ENCODE measurements at places on chromosomes 16 and 17.

- no peaks in the 10 kb centered on the region for H3K4me1 ChIP-seq
- peak; percentile 58 for DNase-seq
- no peak overlapping the region for H3K4me3 ChIP-seq
- no peaks in the 10 kb centered on the region for H3K36me3 ChIP-seq
- peaks cover 4% of the 10 kb centered on the region for H3K27me3 ChIP-seq
Measured at GRCh38 chr16:2785101-2785991, 2.0 kb downstream of the PRSS33 start.

DNA sequence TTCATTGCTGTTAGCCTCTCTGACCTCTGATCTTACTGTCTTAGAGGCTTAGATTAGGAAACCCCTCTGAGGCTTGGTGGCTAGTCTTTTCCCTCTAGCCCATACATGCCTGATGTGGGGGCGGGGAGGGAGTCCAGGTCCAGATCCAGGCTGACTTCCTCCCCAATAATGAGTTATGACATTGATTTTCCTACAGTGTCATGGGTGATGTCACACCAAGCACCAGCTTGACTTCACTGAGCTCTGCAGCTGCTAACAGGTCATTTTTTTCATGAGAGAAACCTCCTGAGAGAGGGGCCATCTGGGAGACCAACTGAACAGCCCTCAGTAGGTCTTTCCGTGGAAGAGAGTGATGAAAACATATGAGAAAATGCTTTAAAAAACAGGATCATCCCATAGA, 180.2 kb upstream of the N4BP1 start:
- no peaks in the 10 kb centered on the region for H3K36me3 ChIP-seq
- peaks cover 16% of the 10 kb centered on the region for H3K27me3 ChIP-seq
- H3K4me3 ChIP-seq, result no peak overlapping the region
- no peaks in the 10 kb centered on the region for H3K4me1 ChIP-seq
- H3K27ac ChIP-seq, result no peak overlapping the region
- no peak for DNase-seq

DNA sequence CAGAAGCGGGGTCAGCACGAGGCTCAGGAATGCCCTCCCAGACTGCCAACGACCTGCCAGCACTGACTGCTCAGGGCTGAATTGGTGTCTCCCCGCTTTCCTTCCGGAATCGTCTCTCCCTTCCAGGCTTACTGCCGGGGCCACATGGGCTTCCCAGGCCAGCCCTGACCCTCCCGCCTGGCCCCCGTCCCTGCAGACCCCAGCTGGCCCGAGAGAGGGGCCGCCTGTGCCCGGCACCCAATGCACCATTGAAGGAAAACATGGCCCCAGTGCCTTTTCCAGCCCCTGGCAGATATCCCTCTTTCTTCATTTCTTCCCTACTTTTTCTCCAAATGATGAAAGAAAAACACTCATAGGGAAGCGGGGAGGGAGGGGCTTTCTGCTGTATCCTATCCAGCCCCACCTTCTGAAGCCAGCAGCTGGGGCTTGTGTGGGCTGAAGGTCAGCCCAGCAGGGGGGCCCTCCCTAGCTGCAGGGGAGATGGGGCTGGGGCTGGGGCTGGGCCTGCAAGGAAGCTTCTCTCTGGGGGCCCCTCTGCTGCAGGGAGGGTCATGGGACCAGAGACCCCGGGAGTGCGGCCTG, 25.9 kb downstream of the ZNF469 start:
- H3K27me3 ChIP-seq, result no peaks in the 10 kb centered on the region
- DNase-seq, result no peak
- H3K36me3 ChIP-seq, result no peaks in the 10 kb centered on the region
- H3K4me1 ChIP-seq, result no peaks in the 10 kb centered on the region
- no peak overlapping the region for H3K4me3 ChIP-seq
- H3K27ac ChIP-seq, result no peak overlapping the region

- no peak for DNase-seq
- peak overlapping the region; percentile 71 for H3K27ac ChIP-seq
- no peaks in the 10 kb centered on the region for H3K27me3 ChIP-seq
- H3K36me3 ChIP-seq, result no peaks in the 10 kb centered on the region
Measured at GRCh38 chr17:81831957-81832607, 1.0 kb downstream of the MCRIP1 start.

DNA sequence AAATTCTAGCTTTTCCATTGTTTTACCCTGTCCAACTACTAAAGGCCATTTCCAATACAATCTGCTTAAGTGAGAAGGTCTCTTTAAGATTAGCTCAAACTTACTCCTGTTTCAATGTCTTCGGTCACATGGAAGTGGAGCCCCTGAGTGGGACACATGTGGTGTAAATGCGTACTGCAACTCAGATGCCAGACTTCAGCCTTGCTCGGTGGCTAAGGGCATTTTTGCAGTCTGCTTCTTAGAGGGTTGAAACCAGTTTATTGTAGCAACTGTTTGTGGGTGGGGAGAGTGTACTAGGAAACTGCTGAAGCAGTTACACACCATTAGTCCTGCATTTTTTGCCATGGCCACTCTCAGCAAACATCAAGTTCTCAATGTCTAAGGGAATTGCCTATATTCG, 140.6 kb downstream of the PARN start:
- no peak for DNase-seq
- no peak overlapping the region for H3K27ac ChIP-seq
- H3K27me3 ChIP-seq, result no peaks in the 10 kb centered on the region
- no peak overlapping the region for H3K4me3 ChIP-seq
- no peaks in the 10 kb centered on the region for H3K36me3 ChIP-seq
- peaks cover 14% of the 10 kb centered on the region for H3K4me1 ChIP-seq

GRCh38 chr16:49489686-49490320, 116.2 kb downstream of the C16orf78 start:
- no peaks in the 10 kb centered on the region for H3K36me3 ChIP-seq
- H3K27ac ChIP-seq, result no peak overlapping the region
- DNase-seq, result peak; percentile 26
- H3K4me3 ChIP-seq, result no peak overlapping the region
- H3K27me3 ChIP-seq, result peaks cover 3% of the 10 kb centered on the region
- no peaks in the 10 kb centered on the region for H3K4me1 ChIP-seq

- H3K4me1 ChIP-seq, result no peaks in the 10 kb centered on the region
- H3K27me3 ChIP-seq, result peaks cover 5% of the 10 kb centered on the region
- no peak for DNase-seq
Measured at GRCh38 chr17:77867308-77867781, 91.2 kb upstream of the TNRC6C start.

- H3K27ac ChIP-seq, result no peak overlapping the region
- H3K4me3 ChIP-seq, result no peak overlapping the region
- DNase-seq, result peak; percentile 29
- no peaks in the 10 kb centered on the region for H3K4me1 ChIP-seq
Measured at GRCh38 chr16:88194397-88195268, 188.1 kb upstream of the ZNF469 start.

DNA sequence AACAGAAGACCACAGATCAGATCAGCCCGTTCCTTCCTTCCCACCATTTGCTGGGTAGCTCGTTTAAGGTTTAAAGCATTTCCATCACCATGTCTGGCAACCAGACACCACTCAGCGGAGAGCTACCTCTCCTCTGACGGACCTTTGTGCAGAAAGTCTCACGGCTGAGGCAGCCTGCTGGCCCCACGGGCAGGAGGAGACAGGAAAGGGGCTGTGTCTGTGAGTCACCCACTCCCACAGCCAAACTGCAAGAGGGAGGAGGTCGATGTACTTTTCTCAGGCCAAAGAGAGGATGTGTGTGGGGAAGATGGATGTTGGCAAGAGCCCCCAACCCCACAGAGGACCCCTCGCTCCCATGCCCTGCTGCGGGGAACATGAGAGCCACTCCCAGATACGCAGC, 92.1 kb downstream of the ZNF423 start:
- H3K27me3 ChIP-seq, result no peaks in the 10 kb centered on the region
- H3K4me3 ChIP-seq, result no peak overlapping the region
- no peak for DNase-seq

GRCh38 chr16:51557670-51558069, 406.6 kb upstream of the SALL1 start:
- no peaks in the 10 kb centered on the region for H3K27me3 ChIP-seq
- no peak overlapping the region for H3K4me3 ChIP-seq
- no peaks in the 10 kb centered on the region for H3K36me3 ChIP-seq
